ENCODE measurements at places on chromosomes 1 and 21.

- no peak for DNase-seq
Observed at GRCh38 chr1:244296003-244296402, 155.7 kb downstream of the ADSS2 start.

GRCh38 chr21:36030581-36031189 lies 29.6 kb downstream of the SETD4 start:
- no peak for DNase-seq

DNA sequence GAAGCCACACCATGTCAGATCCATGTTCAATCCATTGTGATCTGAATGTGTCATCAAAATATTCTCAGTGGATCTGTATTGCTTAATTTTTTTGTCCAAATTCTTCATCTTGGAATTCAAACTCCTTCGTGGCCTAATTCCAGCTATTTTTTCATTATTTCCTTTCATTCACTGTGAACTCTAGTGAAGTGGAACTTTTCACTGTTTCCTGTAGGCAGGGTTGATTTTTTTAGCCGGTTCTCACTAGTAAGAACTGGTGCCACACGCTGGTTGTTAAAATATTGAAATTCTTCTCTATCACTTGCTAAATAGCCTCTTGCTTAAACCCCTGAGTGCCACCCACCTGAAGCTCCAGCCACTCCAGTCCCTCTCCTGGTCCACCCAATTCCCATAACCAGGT lies 7.6 kb upstream of the S100A11 start:
- DNase-seq, result no peak

DNA sequence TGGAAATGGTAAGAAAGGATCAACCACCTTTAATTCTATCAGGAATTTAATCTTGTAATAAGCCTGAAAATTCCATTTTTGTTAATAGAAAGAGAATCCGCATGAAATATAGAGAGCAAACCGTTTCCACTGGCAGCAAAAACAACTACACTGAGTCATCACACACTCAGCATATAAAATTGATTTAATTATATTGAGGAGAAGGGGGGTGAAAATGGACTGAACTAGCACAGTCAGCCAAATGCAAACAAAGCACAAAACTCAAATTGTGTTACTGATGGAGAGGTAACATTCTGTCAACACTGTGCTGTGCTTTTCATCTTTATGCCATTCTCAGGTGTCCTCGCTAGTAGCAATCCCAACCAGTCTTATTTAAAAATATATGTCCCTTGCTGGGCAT lies 1583.9 kb downstream of the MRPL39 start:
- no peak for DNase-seq

DNA sequence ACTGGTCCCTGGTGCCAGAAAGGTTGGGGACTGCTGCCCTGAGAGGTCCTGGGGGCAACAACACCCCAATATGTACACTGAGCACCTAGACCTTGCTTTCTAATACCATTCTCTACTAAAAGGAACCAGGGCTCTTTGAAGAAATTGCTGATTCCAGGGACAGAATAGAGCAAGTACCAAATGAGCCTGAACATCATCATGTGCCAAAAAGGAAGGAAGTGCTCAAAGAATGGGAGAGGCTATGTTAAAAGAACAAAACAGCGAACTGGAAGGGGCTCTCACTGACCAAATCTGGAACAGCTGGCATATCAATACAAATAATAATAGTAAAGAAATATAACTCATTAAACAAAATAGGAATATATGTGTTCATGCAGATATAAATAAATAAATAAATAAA lies 50.8 kb downstream of the PIK3R3 start:
- DNase-seq, result no peak

DNA sequence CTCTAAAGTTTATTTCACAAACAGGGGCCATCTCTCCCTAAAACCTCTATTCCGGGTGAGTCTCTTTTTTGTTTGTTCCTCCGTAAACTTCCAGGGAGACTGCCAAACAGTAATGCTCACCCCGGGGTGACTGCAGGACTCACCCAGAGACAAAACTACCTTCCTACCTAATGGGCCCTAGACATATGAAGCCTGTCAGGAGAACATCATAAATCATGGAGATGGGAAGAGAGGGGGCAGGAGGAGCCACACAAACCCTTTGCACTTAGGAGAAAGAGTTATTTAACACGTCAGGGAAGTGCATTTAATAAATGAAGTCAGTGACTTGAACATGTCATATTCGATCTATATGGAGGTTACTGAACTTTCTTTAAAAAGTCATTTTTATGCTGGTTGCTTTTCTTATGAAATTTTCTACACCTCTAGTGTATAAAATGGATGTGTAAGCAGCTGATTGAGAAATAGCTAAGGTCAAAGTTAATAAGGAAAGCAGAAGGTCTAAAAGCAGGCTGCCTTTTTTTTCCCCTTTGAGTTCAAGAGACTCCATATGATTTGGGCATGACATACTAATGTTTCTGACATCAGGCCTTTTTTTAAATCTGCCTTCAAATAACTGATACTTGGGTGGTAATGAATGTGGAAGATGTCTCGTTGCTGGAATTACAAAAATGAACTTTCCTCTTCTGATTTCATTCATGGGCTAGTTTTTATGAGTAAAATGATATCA lies 286.9 kb upstream of the USP25 start:
- no peak for DNase-seq

DNA sequence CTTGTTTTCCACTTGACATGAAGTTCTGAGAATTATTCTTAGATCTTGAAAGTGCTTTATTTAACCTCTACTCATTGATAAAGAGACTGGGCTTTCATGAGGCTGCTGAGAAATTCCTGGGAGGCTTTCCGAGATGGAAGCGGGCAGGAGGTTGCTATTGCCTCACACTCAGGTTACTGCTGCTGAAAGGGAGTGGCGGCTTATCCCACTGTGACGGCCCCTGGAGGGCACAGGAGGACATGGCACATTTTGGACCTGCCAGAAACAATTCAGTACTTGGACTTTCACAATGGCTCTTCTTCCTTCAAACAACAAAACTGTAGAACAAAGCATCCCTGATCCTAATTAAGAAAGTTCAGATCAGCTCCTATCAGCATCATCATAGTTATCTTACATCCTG lies 16.2 kb upstream of the MARK1 start:
- no peak for DNase-seq

GRCh38 chr21:33418691-33419090 lies 15.5 kb downstream of the IFNGR2 start:
- no peak for DNase-seq

- DNase-seq, result no peak
Observed at GRCh38 chr1:40901886-40902852, 40.0 kb upstream of the CITED4 start.

GRCh38 chr1:160971618-160972056 lies 17.0 kb upstream of the ITLN2 start:
- no peak for DNase-seq

- DNase-seq, result no peak
Observed at GRCh38 chr1:243801378-243801777, 48.7 kb downstream of the AKT3 start.

DNA sequence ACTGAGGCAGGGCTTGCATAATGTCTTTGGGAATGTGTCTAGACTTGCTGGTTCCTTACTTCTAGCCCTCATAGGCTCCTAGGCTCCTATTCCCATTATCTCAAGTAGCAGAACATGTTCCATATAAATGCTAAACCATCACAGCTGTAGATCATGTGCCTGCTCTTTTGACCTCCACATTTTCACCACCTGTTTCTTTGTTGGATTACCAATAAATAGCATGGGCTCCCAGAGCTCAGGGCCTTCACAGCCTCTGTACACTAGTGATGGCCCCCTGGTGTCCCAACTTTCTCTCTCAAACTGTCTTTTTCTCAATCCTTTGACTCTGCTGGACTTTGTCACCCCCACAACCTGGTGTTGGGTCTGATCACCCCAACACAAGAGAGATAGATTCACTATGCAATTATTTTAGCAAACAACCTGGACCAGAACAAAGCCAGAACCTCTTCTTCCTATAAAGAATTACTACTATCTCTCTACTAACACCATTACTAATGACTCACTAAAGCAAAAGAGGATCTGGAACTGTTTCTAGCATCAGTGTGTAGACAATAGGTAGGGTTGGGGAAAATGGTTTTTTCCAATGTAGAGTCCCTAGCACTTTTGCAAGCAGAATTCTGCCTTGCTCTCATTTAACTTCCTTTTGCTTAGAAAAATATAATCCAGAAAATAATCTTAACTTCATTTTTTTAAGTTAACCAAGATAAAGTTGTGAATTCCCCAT lies 51.7 kb downstream of the WLS start:
- no peak for DNase-seq

- DNase-seq, result peak; percentile 37
Observed at GRCh38 chr1:9413071-9413876, 120.6 kb downstream of the SPSB1 start.

- DNase-seq, result no peak
Observed at GRCh38 chr1:20698195-20698910, 19.5 kb downstream of the KIF17 start.

DNA sequence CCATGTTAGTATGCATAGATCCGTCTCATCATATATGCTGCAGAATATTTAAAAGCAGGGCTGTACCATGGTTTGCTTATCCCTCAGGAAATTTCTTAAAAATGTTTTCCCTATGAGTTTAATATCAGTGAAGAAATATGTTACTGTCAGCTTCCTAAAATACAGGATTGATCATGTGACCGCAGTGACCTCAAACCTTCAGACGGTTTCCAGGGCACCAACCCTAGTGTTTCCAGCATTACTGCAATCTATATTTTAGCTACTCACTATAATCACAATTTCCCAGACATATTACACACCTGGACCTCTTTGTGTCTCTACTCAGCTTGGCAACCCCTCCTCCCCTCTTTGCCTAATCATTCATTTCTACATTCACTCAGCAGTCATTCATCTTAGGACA lies 7.7 kb upstream of the SDHB start:
- DNase-seq, result no peak

All from CD4-positive, alpha-beta T cell treated with Interleukin-1 beta for 1 hour (primary cell).